Stimulated activated CD4-positive, alpha-beta T cell treated with anti-CD3 and anti-CD28 coated beads, Interleukin-1b, Interleukin-23, amount 100 ng/mL, for 24 hours (primary cell): ENCODE measurements at places on chromosomes 16 and 17.

GRCh38 chr17:62725791-62726249 is 82.3 kb downstream of the MARCHF10 start:
- no peak for DNase-seq

DNA sequence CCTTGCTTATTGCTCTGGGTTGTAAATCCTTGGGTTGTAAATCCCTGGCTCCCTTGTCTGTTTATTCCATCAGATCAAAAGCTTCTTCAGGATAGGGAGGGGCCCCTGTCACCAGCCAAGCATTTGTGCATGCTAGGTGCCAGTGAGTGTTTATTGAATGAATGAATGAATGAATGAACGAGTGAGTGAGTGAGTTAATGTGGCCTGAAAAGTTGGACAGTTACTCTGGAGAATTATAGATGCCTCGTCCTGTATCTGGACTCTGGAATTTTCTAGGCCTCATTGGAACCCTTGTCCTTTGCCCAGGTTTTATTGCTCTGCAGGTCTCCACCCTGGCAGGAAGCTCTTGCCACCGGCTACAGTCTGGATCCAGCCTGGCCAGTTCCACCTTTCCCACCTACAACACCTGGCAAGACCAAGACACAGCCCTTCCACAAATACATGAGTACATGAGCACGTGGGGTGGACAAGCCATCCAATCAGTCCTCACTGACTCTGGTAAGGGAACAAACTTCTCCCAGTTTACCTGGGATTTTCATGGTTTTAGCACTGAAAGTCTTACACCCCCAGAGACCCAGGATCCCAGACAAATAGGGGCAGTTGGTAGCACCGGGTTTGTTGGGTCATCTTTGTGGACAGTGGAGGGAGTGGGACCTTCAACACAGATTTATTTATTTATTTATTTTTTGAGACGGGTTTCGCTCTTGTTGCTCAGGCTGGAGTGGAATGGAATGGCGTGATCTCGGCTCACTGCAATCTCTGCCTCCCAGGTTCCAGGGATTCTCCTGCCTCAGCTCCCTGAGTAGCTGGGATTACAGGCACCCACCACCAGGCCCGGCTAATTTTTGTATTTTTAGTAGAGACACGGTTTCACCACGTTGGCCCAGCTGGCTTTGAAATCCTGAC is 14.7 kb upstream of the CDH1 start:
- no peak for DNase-seq

- DNase-seq, result no peak
Measured at GRCh38 chr17:44672479-44673093, 16.3 kb downstream of the MEIOC start.

DNA sequence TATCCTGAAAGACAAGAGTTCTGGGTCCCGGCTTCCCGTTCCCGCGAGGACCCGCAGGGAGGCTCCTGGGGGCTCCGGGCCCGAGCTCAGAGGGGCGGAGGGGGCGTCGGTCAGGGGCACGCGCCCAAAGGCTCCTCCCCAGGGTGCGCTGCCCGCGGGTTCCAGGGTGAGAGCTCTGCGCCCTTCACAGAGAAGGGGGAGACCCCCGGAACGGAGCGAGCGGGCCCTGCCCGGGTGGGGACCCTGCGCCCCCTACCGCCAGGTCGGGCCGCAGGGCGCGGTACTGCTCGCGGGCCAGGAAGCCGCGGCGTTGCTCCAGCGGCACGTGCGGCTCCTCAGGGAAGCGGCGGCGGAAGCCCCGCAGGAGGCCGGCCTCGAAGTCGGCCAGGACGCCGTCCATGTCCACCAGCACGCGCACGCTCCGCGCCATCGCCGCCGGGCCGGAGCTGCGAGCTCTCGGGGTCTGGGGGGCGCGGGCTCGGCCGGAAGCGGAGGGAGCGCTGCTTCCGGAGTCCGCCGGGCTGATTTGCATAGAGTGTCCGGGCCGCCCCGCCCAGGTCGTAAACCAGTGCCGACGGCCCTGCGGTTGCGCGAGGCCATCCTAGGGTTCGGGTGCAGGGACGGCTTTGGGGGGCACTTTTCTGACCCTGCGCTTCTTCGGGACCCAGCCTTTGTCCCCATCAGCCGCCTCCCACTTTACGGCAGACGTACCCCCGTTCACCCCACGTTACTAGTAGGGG is at the start of gene NT5C:
Gene NT5C, minus strand, starts transcription at position 465 of the 740 bp plus-strand sequence. Its CDS starts 35 bp downstream, at position 430.
- peak; percentile 42 for DNase-seq

DNA sequence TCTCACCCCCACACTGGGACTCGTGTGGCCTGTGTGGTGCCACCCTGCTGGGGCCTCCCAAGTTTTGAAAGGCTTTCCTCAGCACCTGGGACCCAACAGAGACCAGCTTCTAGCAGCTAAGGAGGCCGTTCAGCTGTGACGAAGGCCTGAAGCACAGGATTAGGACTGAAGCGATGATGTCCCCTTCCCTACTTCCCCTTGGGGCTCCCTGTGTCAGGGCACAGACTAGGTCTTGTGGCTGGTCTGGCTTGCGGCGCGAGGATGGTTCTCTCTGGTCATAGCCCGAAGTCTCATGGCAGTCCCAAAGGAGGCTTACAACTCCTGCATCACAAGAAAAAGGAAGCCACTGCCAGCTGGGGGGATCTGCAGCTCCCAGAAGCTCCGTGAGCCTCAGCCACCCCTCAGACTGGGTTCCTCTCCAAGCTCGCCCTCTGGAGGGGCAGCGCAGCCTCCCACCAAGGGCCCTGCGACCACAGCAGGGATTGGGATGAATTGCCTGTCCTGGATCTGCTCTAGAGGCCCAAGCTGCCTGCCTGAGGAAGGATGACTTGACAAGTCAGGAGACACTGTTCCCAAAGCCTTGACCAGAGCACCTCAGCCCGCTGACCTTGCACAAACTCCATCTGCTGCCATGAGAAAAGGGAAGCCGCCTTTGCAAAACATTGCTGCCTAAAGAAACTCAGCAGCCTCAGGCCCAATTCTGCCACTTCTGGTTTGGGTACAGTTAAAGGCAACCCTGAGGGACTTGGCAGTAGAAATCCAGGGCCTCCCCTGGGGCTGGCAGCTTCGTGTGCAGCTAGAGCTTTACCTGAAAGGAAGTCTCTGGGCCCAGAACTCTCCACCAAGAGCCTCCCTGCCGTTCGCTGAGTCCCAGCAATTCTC is 27.4 kb downstream of the STH start:
- no peak for DNase-seq

DNA sequence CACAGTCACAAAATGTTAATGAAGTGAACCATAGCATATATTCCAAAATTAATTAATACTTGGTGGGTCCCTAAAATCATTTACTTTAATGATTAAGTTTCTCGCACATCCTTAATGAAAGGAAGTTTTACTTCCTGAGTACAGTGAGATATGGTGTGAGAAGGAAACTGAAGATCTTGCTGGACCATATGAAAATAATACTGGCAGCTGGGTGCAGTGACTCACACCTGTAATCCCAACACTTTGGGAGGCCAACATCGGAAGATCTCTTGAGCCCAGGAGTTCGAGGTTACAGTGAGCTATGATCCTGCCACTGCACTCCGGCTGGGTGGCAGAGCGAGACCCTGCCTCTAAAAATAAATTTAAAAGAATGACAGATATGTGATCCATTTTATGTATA is 62.5 kb downstream of the ABCA8 start:
- no peak for DNase-seq

DNA sequence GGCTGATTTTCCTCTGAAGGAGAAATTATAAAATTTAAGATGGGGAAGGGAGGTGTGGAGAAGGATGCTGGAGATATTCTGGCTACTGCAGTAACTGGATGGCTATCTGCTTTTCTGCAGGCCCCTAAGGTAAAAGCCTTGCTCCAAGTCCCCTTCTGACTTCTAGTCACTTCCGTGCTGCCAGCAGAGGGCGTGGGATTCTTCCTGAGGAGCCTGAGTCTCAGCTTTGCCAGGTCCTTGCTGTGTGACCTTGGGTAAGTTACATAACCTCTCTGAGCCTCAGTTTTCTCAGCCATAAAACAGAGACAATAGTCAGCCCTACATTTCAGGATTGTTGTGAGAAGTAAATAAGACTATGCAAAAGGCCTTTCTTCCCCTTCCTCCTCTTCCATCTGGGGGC is 24.3 kb upstream of the TMEM220 start:
- DNase-seq, result no peak

GRCh38 chr17:44398692-44399691 is 9.5 kb upstream of the ITGA2B start:
- no peak for DNase-seq

GRCh38 chr16:75402821-75403475 is 30.4 kb downstream of the CFDP1 start:
- no peak for DNase-seq

GRCh38 chr17:861364-861763 is 79.2 kb downstream of the MRM3 start:
- DNase-seq, result no peak

DNA sequence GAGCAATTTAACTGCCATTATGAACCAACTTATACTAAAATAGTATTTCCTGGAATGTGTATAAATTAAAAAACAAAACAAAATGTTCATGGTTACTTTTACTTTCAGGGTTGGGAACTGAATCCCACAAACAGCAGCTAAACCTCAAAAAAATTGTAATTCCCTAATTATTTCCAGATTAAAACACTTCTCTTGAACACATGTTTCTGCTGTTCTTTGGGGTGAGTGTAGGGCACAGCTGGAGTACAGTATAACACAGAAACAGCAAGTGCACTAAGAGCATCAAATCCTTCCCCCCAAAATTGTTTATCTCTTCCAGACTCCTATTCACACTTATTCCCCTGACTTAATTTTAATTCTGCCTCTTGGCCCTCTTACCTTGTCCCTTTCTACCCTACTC is 56.4 kb downstream of the KANSL1 start:
- DNase-seq, result no peak

DNA sequence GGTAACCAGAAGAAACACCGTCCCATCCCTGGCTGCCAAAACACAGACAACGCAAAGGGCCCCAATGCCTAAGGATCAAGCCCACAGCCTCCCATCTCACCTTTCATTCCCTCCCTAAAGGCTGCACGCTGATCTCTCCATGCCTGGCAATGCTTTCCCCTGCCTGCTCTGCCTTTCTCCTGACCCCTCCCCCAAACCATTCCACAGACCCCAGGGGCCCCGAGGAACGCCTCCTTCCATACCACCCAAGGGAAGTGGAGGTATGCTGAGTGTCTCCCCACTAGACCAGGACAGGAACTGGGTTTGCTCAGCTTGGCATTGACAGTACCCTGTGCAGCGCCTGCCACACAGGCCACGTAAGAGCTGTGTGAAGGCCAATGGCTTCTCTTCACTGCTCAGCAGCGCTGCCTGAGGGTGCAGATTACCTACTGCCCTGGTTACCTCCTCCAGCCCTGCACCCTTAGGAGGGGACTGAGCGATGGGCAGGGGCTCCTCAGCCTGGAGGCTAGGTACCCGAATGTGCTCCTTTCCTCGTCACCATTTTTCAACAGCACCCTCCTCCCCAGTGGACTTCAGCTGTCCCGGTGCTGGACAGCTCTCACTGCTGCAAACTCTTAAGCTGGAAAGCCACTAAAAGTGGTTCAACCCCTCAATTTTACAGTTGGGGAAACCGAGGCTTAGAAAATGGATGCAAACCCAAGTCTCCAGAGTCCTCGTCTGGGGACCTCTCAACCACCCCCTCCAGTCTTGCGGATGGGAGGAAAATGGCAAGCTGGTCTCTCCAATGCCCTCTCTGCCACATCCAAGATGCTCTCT is 45.0 kb downstream of the SRCIN1 start:
- DNase-seq, result no peak

- no peak for DNase-seq
Measured at GRCh38 chr17:21677126-21677910, 15.0 kb upstream of the KCNJ18 start.

GRCh38 chr16:75193265-75193650 is 13.7 kb downstream of the CTRB2 start:
- no peak for DNase-seq

GRCh38 chr16:1192384-1193073 is 32.5 kb downstream of the TPSG1 start:
- no peak for DNase-seq

DNA sequence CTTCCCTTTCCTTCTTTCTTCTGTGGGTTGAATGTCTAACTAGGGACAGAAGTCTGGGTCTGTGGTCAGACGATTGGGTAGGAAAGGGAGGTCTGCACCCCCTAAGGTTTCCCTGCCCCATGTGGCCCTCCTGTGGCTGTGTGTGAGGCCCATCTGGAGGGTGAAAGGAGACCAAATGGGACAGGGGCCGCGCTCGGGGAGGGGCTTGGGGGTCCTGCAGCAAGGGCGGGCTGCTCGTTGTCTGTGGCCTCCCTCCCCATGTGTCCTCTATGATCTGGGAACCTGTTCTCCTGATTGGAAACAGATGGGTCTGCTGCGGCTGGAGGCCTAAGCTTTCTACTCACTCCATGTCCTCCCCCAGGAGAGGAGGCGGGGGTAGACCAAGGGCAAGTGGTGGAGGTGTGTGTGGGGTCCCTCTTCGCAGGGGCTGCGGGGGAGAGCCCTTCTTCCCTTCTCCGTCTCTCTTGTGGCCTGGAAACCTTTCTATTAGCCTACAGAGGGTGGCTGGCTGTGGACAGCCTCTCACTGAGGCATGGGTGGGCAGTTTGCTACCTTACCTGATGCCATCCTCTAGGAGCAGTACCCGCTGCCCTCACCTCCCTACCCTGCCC is 18.6 kb downstream of the IGFBP4 start:
- no peak for DNase-seq

- no peak for DNase-seq
Measured at GRCh38 chr16:84541999-84542817, 37.7 kb upstream of the MEAK7 start.

DNA sequence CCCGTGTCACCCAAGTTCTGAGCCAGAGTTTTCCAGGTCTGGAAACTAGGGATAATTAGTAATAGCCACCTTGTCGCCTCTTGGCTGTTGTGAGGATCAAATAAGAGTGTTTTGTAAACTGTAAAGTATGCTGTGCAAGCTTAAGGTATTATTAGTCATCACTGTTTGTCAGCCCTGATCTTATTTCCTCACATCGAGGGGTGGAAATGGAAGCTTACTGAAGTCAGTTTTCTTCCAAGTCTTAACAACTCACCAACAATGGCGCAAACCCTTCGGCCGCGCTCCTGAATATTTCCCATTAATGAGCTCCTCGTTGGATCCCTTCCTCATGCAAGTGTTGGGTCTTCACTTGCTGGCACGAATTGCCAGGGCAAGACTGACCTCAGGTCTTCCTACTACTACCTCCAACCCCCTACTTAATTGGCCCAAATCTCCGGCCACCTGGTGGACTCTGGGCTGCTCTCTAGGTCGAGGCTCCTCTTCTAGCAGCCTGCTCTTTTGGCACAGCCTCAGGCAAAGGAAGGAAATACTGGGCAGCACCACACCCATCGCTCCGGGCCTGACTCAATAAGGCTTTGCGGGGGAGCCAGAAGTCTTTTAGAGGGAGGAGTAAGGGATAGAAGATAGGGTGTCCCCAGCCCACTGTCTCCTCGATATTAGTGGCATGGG is 885 bp upstream of the SLC35B1 start:
- no peak for DNase-seq

- DNase-seq, result no peak
Measured at GRCh38 chr16:66322174-66322573, 44.3 kb upstream of the CDH5 start.

GRCh38 chr17:34575182-34575581 is 4.2 kb upstream of the TMEM132E start:
- DNase-seq, result no peak
